NCI-H524 (cell line): ENCODE measurements at places on chromosomes 7 and 10.
A peak's percentile ranks its signal among the peaks of the same experiment; 100 is the strongest.

DNA sequence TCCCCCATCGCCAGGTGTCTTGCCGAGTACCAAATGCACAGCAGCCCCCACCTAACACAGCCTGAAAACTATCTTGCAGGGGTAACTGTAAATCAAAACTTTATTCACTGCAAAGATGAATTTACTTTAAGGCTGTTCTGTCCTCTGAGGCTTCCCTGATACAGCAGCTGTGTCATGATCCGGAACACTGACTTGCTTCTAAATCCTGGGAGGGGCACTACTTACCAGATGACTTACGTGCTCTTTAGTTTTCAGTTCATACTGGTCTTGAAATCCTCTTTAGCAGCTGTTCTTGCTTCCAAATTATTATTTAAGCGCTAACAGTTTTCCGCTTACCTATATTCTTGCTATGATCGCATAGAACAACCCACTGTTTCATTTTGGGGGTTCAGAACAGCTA, 4.9 kb downstream of the DYNC1I1 start:
- peak; percentile 84 for DNase-seq

- no peak for DNase-seq
Observed at GRCh38 chr7:158973941-158974785, 117.8 kb downstream of the DYNC2I1 start.

DNA sequence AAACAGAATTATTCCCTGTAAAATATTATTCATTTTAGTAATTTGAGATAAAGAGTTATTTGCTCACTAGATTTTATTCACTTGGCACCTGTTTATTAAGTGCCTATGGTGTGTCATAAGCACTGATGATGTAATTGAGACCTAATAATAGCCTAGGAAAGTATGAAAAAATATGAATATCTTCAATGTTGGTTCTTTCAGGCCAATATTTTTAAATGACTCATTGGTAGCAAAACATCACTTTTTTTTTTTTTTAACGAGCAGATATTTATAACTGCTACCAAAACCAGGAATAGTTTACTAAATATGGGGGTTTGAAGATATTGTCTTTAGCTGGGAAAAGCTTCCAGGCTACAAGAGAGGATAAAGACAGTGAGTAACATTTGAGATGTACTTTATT, 228.0 kb downstream of the PRKG1 start:
- DNase-seq, result no peak

GRCh38 chr10:22252801-22253579, 35.2 kb upstream of the EBLN1 start:
- DNase-seq, result no peak

GRCh38 chr10:107031931-107032699, 132.4 kb downstream of the SORCS1 start:
- no peak for DNase-seq

DNA sequence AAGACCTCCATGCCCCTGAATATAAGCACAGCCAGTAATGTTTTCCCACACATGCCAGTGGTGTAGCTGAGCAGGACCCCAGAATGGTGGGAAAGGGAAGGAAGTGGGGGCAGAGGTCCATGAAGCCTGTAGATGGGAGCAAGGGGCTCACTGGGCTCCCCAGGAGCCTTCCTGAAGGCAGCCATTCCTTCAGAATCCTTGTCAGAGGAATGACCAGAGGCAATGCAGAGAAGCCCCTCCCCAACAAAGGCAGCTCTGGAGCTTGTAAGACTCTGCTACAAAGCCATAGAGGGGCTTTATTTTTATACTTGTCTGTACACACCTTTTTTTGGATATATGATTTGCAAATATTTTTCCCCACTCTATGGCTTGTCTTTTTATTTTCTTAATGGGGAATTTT, 165.0 kb upstream of the TCF7L2 start:
- no peak for DNase-seq

GRCh38 chr7:2719007-2719406, 31.0 kb downstream of the AMZ1 start:
- peak; percentile 77 for DNase-seq

DNA sequence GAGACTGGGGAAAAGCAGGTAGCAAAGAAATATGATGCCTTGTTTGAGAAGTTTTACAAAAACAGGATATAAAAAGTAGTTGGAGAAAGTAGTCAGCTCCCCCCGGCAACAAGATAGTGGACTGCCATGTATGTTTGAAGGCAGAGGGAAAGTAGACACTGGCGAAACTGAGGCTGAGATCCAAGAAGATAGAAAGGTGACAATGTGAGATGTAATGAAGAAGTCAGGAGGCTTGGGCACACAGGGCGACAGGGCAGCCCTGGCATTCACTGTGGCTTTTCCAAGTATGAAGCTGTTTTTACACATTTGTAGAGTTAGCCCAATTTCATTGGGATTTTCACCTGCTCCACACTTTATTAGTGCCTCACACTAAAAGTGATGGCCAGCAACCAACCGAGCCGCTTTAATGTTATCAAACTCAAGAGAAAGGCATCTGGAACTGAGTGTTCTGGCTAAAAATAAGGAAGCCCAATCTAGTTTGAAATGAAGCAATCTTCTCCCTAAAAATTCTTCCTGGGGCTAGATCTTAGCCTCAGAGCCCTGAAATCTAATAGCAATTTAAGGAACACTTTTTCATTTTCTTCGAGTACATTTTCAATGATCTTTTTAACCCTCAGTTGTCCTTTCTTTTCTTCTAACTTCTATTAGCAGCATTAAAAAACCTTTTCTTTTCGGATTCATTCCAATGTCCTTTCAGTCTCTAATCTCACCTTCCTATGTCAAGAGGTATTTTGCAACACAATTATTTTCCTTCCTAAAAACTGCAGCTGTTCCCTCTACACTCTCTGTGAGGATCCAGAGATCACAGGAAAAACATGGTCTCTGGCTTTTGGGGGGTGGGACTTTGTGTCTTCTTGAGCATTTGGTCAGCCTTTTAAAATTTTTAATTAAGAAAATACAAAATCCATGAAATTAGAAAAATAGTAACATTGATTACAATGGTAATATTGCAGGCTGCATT, 108.0 kb downstream of the RNLS start:
- DNase-seq, result no peak

DNA sequence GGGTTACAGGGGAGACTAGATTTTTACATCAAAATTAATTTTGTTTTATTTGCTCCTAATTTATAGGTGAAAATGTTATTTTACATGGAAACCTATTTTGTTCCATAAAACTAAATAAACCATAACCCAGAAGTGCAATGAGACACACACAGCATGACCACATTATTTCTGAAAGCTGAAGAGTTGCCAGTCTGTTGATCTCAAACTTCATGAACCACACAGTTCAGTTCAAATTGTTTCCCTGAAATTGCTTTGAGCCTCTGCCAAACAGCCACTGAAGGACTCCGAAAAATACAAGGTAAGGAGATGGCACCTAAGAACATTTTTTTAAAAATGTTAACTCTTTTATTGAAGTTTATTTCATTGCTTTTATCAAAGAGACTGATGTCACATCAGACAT, 25.0 kb upstream of the ITGB8 start:
- DNase-seq, result no peak

DNA sequence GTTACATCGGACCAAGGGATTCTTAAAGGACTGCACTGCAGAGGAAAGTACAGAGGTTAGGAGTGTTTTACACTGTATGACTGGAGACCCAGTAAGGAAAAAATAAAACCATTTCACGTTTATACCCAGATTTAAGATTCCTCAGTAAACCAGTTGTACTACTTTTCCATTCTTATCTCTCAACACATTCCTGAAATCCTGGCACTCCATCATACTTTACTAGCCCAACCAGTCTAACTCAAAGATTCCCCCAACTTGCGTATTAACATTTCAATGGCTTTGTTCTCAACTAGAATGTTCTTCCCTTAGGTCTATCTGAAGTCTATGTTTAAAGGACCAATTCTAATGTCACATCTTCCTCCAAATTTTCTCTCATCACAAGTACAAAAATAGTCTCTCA, 8.0 kb downstream of the CCDC186 start:
- no peak for DNase-seq

DNA sequence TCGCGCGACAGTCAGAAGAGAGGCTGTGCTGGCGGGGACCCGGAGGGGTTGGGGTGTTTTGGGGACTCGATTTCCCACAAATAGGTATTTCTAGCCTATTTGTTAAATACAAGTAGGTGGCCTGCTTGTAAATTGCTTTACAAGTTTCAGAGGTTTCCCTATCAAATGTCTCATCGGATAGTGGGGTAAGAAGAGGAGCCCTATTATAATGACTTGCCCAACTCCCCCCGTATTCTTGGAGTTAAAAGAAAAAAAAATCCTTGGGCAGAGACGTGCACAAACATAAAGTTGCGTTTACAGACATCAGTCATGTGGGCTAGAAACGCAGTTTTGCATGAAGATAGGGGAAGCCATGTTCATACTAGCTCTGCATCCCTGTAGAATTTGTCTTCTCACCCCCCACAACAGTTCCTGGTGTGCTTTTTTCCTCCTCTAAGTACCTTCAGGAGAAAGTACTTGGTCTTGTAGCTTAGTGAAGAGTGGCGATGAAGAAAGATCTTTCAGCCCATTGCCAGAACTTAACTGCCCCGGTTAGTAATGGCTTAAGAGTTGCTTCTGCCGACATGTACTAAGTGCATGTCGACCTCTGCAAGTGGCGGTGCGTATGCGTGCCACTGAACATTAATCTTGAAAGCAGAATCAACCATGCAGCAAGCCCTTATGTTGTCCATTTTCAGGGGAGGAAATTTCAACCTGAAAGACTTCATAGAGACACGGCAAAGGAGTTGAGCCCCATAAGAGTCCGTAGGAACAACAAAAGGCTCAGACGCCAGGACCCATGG, 832 bp upstream of the TIAL1 start:
- DNase-seq, result no peak
